ENCODE measurements at places on chromosomes 1 and 21.

GRCh38 chr1:169087876-169088275 lies 18.6 kb upstream of the ATP1B1 start:
- no peak for DNase-seq

DNA sequence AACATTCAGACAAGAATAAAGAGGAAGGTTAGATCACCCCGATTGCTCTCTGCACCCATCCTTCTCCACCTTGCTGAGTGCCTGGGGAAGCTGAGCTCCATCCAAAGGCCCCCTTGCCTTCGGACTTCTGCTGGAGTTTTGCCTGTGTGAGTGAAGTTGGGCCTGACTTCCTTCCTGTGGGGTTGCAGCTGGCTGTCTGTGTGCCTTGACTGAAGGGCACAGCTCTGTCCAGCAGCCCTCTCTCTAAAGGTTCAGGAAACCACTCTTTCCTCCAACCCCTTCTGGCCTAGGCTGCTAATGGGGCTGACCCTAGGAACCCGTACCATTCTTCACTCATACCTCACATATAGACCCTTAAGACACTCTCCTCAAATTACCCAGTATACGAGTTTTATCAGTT lies 173.4 kb upstream of the HMCN1 start:
- DNase-seq = no peak

- no peak for DNase-seq
Measured at GRCh38 chr21:45803618-45804340, 160.3 kb downstream of the PCBP3 start.

DNA sequence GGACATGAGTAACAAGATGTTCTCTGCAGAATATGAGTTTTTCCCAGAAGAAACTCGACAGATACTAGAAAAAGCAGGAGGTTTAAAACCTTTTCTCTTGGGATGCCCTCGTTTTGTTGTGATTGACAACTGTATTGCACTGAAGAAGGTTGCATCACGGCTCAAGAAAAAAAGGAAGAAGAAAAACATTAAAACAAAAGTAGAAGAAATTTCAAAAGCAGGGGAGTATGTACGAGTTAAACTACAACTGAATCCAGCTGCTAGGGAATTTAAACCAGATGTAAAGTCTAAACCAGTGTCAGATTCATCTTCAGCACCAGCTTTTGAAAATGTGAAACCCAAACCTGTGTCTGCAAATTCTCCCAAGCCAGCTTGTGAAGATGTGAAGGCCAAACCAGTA lies 92.5 kb downstream of the TTC3 start:
- DNase-seq = no peak

DNA sequence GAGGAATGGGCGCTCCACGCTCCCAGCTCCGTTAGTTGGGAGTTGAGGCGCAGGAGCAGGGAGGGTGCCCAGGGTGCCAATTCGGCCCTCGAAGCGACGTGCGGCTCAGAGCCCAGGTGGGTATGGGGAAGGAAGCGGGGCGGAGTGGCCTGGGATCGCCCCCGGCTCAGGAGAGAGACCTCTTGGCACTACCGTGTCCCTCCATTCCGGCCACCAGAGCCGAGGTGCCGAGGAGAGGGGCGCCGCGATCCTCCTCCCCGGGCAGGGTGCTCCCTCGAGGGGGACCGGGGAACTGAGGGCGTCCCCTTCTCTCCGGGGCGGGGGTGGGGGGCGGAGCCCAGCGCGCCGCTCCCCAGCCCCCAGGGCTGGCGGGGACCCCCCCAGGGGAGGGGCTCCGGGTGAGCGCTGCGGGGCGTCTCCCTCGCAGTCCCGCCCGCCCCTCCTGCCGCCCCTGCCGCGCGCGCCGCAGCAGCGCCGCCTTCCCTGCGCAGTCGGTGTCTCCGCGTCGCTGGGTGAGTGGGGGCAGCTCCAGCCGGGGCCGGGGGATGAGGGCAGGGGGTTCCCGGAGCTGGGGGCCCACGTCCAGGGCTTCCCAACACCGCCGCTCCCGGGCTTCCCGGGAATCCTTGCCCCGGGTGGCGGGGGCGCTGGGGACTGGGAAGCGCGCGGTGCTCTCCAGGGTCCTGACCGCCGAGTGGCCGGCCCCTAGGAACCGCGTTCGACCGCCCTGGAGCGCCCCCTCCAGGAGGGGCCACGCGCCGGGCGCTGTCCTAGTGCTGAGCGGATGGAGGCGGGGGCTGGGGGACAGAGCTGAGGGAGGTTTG lies at the start of gene HPCA:
Gene HPCA, plus strand, starts transcription at position 488 of the 824 bp plus-strand sequence. CDS start 2,408 bp downstream, outside the sequence.
- peak; percentile 86 for DNase-seq

DNA sequence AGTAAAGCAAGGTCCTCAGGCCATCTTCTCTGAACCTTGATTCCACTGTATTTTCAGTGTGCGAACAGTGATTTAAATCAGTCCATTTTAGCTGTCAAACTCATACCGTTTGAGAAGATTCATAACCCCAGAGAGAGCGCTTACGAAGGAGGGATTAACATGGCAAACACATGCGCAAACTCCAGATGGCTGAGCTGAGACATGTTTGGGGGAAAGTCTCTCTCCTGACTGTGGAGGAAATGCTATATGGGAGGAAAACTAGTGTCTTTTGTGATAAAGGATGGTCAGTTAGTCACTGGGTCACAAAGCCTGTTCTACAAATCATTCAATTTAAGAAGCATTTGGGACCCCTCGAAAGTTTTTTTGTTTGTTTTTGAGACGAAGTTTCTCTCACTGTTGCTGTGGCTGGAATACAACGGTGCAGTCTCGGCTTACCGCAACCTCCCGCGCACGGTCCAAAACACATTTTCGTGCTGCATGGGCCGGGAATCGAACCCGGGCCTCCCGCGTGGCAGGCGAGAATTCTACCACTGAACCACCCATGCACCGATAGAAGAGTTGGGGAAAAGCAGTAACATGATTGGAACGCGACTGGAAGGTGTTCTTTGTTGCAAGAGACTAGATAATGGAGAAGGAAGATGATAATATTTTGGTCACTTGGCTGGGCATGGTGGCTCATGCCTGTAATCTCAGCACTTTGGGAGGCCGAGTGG lies 58.4 kb upstream of the CXADR start:
- DNase-seq = no peak

GRCh38 chr1:64492424-64492823 lies 22.5 kb downstream of the CACHD1 start:
- no peak for DNase-seq

DNA sequence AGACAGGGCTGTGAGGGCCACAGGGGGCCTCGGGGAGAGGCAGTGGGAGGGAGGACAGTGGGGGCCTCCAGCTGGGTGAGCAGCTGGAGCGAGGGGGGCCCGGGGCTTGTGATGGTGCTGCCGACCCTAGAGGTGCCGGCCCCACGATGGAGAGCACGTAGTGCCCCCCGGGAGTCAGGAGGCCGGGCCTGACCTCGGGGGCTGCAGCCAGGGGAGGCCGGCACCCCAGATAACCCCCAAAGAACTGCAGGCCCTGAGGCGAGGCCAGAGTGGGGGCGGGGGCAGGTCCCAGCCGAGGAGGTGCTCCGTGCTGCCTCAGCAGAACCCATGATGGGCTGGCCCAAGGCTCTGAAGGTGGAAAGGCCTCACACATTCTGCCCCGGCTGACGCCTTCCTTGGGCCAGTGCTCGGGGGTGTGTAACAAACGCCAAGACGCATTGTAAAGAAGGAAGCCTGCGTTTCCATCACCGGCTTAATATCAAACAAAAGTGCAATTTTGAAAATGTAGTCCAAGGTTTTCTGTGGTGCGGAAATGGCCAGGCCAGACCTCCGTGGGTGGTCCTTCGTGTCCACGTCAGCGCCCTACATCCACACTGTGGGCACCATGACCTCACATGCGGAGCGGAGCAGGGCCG lies 55.2 kb downstream of the COL6A1 start:
- peak; percentile 76 for DNase-seq

DNA sequence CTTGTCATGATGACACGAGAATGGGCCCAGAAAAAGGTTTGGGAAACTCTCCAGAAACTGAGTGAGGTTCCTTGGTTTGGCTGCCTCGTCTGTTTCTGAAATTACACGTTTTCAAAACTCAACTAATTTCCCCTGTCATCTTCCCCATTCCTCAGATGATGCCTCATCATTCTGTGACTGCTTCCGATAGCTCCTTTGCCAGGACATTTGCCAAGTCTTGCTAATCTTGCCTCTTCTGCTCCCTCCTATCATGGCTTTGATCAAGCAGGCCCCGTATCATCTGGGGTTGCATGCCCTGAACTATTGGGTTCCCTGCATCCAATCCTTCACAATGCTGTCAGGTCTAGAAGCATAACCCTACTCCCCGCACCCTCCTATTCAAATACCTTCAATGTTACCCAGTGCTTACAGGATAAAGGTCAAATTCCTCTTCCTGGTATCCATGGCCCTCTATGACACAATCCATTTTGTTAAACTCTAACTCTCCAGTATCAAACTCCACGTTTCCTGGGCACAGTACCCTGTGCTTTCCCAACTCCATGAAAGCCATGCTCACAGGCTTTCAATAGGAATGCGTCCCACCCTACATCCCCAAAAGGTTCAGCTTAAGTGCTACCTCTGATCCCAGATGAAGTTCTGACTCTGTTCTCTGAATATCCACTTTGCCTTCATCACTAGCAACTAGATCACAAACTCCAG lies 22.2 kb upstream of the TMEM200B start:
- DNase-seq = no peak

GRCh38 chr1:34844252-34844634 lies 15.3 kb downstream of the SMIM12 start:
- DNase-seq = no peak

DNA sequence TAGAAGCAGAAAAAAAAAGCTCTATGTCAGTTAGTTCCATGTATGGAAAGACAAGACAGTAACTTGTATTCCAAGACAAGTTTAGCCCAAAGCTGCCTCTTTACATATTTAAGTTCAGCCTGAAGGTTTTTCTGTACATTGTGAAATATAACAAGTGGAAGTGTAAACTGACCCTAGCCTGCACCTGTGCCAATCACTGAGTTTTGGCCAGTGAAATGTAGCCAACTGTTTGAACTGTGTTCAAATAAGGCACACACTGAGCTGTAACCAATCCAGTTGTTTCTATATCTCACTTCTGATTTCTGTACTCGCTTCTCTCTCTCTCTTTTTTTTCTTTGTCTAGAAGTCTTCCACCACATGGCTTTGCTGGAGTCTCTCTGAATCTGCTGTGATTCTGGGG lies 1227.1 kb downstream of the NCAM2 start:
- DNase-seq = no peak

DNA sequence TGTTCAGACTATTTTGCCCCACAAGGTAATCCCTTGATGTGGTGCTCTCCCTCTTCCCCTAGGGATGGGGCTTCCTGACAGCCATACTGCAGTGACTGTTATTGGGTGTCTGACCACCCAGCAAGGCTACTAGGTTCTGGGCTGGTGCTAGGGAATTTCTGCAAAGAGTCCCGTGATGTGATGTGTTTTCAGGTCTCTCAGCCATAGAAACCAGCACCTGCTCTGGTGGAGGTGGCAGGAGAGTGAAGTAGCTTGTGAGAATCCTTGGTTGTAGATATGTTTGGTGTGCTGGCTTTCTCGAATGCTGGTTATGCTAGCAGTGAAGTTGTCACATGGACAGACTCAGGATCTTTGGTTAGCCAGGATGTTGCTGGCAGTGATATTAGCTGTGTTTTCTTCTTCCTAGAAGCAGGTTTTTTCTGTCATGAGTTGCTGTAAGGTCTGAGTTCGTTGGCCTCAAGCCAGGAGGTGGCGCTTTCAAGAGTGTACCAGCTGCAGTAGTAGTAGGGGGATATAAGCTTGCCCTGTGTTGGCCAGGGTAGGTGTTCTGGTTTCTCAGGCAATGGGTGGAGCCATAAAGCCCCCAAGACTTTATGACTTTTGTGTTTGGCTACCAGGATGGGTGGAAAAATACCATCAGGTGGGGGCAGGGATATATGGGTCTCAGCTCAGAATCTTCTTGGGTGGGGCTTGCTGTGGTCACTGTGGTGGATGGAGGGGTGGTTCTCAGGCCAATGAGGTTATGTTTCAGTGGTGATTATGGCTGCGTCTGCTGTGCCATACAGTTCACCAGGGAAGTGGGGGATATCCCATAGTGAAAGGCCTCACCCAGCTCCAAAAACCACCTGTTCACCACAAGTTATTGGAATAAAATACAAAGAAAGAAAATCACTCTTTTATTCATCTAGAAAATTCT lies 1112.3 kb downstream of the KCNT2 start:
- no peak for DNase-seq

DNA sequence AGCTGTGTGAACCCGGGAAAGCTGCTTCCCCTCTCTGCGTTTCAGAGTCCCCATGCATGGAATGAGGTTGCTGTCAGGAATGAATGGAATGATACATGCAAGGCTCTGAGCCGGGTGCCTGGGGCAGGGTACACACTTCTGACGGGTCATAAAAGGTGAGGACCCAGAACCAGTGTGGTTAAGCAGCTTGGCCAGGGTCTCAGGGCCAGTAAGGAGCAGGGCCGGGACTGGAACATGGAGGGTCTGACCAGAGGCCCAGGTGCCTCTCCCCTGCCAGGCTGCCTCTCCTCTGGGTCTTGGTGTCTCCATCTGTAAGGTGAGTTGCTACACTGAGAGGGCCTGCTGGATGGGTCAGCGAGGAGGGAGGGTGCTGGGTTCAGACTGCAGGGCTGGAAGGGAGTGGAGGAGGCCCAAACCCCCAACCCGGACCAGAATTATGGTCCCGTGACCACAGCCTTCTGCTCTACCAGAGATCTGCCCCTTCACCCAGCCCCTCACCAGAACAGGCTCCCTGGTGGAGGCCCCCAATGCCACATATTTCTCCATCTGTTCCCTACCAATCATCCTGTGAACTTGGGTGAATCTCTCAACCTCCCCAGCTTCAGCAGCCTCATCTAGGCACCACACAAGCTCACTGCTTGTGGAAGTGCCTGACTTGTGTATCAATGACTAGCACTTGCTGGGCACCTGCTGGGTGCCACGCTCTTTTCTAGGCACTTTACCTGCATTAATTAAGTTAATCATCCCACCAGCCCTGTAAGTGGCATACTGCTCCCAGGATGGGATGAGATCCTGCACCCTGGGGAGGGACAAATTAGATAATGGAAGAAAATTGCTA lies 16.2 kb upstream of the LRP8 start:
- peak; percentile 37 for DNase-seq

DNA sequence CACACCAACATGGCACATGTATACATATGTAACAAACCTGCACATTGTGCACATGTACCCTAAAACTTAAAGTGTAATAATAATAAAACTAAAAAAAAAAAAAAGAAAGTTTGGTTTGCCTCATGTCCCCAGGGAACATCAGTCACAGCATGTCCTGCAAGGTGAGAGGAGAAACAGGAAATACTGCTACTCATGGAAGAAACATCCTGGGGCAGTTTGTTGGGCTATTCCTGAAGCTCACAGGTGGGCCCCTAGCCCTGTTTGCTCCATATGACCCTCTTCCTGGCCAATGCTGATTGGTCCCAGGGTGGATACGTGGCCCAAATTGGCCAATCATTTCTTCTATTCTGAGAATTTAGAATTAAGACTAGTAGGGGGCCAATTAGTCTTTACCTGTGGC lies 103.4 kb upstream of the ADAR start:
- no peak for DNase-seq
